NCI-H146 (cell line): ENCODE measurements at places on chromosomes 1 and 21.

- DNase-seq: no peak
Observed at GRCh38 chr1:1915911-1916840, 1.1 kb downstream of the CALML6 start.

- no peak for DNase-seq
Observed at GRCh38 chr21:28459193-28459592, 533.5 kb downstream of the LTN1 start.

GRCh38 chr1:48105165-48105564, 108.0 kb upstream of the TRABD2B start:
- DNase-seq: no peak

DNA sequence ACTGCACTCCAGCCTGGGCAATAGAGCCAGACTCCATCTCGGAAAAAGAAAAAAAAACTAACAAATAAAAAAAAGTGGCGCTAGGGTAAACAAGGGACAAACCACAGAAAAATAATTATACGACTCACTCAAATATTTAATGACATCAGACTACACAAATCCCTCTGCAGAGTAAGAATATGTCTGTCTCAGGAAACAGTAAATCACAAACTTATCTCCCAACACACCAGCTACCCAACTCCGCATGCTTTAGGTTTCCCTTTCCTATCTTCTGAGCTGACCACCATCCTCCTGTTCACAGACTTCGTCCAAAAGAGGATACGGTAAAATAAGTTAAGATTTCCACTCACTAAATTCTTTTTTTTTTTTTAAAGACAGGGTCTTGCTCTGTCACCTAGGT, 16.2 kb downstream of the WDR47 start:
- DNase-seq: no peak

- no peak for DNase-seq
Observed at GRCh38 chr1:111666828-111667227, 47.2 kb downstream of the RAP1A start.

DNA sequence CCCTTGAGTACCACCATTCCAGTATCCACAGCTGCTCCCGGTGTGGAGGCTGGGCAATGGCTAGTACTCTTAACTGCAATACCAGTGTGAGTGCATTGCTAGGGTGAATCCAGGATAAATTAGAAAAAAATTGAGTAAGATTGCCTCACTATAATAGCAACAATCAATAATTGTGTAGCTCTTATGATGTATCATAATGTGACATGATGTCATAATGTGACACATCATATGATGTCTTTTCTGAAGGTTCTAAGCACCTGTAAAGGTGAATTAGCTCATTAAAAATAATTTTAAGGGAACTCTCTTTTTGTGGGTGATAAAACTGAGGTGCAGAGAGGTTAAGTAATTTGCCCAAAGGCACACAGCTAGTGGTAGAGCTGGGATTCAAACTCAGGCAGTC, 424.4 kb downstream of the HLX start:
- no peak for DNase-seq

GRCh38 chr1:175600721-175601440, 142.5 kb downstream of the TNR start:
- DNase-seq: no peak

- no peak for DNase-seq
Observed at GRCh38 chr1:40820911-40821693, 37.5 kb downstream of the KCNQ4 start.

GRCh38 chr1:210342986-210343780, 14.5 kb downstream of the HHAT start:
- no peak for DNase-seq

DNA sequence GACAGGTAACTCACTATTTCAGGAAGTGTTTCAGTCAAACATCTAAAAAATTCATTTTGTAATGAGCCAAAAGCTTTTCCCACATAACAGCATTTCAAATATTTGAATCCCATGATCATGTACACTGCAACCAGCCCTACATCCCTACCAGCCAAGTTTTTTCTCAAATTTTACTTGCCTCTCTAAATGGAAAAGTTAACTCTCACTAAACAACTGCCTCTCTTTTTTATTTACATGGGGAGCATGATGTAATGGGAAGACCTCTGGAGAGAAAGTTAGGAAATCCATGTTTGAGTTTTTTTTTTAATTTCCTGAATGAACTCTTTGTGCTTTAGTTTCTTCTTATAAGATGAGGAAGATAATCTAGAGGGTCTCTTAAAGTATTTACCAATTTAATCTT, 70.5 kb downstream of the TTLL7 start:
- no peak for DNase-seq

DNA sequence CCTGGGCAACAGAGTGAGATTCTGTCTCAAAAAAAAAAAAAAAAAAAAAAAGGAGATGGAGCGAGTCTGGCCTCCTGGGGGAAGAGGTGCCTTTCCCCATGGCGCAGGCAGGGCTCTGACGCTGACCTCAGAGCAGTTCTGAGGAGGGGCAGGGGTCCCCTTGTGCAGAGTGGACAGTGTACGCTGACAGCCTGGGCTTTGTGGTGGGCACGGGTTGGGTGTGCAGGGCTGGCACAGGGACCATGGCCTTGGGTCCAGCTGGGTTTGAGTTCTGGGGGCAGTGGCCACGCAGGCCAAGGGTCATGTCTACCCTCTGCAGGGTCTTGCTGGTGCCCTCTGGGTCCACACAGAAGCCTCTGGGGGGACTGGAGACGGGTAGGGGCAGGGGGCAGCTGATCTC, 260.1 kb upstream of the C1orf174 start:
- no peak for DNase-seq

DNA sequence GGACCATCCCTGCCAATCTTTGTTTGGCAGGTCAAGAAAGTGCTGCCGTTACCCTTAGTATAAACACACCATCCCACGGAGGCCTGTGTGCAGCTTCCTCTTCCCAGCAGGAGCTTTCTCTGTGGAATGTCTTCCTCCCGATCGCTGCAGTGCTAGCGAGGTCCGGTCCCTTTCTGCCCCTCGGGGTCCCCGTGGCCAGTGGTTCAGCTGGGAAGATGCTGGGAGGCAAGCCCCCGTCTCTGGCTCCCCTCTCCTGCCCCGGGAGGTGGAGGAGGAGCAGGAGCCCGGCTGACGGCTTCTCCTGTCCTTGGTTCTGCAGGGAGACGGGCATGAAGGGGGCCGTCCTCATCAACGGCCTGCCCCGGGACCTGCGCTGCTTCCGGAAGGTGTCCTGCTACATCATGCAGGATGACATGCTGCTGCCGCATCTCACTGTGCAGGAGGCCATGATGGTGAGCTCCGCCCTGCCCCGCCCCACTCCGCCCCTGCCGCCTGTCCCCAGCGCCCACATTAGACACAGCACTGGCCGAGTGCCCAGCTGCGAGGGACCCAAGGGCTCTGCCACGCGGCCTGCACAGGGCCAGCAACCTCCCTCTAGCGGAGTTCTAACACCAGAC, 42.1 kb downstream of the TFF3 start:
- DNase-seq: no peak

DNA sequence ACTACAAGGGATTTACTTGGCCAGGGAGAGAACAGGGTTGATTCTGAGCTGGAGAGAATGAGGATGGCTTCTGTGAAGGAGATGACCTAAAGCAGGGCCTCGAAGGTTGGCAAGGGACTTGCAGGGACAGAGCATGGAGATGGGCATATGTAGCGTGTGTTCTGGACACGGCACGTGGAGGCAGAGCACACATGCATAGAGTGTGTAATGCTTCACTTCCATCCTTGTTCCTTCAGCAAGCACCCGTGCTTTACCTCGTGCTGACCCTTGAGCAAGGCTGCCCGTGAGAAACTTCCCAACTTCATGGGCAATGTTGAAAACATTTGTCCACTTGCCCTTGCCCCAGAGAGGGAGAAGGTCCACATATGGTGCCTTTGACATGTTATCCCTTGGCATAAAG, 33.1 kb downstream of the NFIA start:
- DNase-seq: no peak

DNA sequence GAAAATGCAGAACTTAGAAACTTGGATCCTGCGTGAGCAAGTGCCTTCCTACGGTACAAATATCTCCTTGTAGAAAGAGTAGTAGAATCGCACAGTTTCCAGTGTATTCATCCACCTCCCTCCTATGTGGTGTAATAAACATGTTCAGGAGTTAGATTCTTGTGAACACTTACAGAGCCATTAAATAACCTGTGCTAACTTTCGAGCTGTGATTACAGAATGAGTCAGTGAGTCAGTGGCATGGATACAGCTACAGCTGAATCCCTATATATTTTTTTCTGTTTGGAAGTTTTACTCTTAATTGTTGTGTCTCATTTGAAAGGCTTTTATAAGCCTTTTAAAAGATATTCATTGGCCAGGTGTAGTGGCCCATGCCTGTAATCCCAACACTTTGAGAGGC, 148.7 kb downstream of the EDEM3 start:
- DNase-seq: no peak

GRCh38 chr1:111223126-111223685, 4.3 kb upstream of the CHI3L2 start:
- DNase-seq: no peak

DNA sequence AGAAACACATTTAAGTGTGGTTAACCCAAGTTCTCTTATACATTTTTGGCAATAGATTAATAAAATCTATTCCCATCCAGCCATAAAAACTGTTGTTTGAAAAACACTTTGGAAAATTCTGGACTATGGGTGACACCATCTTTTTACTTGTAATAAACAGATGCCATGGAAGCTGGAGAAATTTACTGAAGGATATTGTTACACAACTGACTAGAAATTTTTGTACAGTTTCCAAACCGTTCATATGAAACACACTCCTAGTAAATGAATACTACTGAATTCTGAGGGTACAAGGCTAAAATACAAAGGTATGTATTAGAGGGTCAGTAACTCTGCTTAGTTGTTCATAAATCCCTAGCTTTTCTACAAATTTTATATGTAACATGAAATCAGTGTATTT, 48.7 kb downstream of the TRIM33 start:
- no peak for DNase-seq

- DNase-seq: no peak
Observed at GRCh38 chr1:95532335-95532734, 298.3 kb downstream of the RWDD3 start.

GRCh38 chr1:198352975-198353695, 187.3 kb downstream of the ATP6V1G3 start:
- DNase-seq: no peak

DNA sequence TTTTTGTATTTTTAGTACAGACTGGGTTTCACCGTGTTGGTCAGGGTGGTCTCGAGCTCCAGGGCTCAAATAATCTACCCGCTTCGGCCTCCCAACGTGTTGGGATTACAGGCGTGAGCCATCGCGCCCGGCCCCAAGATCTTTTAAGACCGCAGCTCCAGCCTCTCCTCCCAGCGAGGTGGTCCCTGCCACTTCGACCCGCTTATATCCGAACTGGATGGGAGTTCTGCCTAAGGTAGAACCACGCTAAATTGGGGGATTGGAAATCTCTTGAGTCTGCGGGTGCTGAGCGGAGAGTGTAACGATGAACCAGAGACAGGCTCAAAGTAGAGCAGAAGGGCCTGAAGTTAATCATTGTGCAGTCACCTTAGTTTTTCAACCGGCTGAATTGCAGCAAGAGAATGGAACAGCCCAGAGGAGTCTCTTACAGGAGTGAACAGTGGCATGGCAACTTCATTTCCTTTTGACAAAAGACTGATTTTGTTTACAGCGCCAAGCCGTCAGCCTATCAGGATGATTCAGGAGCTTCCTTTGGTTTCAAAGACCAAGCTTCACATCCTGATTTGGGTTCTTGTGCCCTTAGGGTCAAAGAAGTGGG, 726 bp upstream of the CYB5R1 start:
- peak; percentile 50 for DNase-seq

GRCh38 chr1:12600880-12601633, 17.0 kb downstream of the DHRS3 start:
- DNase-seq: no peak

GRCh38 chr1:52057255-52057654, 1.2 kb downstream of the BTF3L4 start:
- DNase-seq: no peak

GRCh38 chr1:22053017-22053860, 730 bp downstream of the CDC42 start:
- DNase-seq: peak; percentile 68

DNA sequence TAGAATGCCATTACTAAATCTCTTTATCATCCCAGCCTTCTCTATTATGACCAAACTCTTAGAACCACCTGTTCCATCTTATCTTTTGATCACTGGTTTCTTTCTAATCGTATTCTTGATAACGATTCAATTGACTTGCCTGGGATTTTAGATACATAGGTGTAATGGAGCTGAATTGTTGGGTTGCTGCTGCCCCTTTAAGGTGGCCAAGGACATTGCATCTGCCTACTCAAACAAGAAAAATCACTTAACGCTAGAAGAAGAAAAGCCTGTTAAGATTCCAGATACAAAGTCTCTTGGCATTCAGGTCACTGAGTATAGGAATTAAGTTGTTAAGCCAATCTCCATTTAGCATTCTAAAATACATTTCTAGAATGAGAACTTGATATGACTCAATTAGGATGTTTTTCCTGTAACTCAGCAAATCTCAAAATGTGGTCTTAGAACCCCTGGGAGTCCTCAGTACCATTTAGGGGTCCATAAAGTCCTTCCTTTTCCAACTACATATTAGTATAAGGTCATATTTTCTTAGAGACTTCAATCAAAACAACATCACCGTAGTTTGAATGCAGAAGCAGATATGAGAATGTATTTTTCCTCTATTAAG, 12.4 kb downstream of the NEXN start:
- peak; percentile 40 for DNase-seq
